Right lung (tissue), 10 donors: ENCODE measurements at places on chromosomes 16 and 17. TPM values are rescaled to one million over a fixed set of nuclear protein-coding genes. Genes with fewer than 3 reads are reported as not detected.

SRCIN1 gene
- polyA plus RNA-seq, result 5.8 TPM

C17orf78 gene
- polyA plus RNA-seq, result 0.14 TPM

GALNS gene
- polyA plus RNA-seq, result 30.8 TPM

C17orf58 gene
- 15.2 TPM for polyA plus RNA-seq

GRCh38 chr16:88333848-88334777, 48.6 kb upstream of the ZNF469 start:
- no peak for DNase-seq

DNA sequence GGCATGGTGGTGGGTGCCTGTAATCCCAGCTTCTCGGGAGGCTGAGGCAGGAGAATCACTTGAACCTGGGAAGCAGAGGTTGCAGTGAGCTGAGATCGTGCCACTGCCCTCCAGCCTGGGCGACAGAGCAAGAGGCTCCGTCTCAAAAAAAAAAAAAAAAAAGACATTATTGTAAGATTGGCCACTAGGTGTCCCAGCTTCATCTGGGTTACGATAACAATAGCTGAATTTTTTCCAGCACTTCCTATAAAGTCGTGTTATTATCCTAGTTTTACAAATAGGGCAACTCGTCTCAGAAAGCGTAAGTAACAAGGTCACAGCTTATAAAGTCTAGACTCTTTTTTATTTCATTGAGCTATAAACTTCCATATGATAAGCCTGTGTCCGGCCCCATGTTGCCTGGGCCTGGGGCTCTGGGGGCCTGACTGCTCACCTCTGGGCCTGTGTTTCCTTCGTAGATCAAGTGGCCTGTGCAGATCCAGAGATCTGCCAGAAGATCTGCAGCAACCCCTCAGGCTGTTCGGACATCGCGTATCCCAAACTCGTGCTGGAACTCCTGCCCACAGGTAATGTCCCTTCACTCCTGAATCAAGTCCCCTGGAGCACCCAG, 60.5 kb downstream of the SLC5A11 start:
- DNase-seq, result peak; percentile 1

DNA sequence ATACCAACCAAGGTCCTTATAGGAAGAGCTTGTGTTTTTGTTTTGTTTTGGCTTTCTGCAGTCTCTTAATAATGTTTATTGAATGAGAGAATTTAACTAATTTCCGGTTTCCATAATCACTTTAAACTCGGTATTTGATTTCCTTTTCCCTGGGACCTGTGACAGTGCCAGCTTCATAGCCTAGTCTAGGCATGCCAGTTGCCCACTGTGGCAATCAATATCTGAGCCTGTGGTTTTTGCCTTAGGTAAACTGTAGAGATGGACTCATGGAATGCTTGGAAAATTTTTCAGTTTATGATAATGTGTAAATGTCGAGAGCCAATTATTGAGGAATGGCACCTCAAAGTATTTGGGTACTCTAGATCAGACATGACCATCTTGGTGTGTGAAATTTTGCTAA, 78.2 kb downstream of the FTO start:
- DNase-seq, result no peak
